Pulmonary artery endothelial cell (primary cell): ENCODE measurements at places on chromosomes 4 and X. TPM values are rescaled to one million over a fixed set of nuclear protein-coding genes. Genes with fewer than 3 reads are reported as not detected.

The SULT1B1 gene
- total RNA-seq = 49.4 and 55.5 TPM in 2 replicates

DNA sequence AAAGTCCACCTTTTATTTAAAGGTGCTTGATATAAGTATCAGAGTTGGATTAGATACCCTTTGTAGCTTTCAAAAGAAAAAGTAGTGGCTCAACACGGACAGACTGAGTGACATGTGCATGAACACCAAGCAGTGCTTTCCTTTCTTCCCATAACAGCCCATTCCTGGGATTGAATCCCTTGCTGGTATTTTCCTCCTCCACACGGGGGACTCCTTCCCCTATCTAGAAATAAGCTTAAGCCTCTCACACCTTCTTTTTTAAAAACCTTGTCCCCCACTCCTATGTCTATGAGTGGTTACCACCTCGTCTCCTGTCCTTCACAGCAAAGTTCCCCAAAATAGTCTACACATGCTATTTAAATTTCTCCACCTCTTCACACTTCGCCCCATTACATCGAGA lies 5.1 kb downstream of the AP1S2 start:
- DNase-seq = no peak

The ALB gene
- total RNA-seq = not detected in 2 replicates

The APLN gene
- 83.9 and 224 TPM in 2 replicates for total RNA-seq

GRCh38 chr4:83231620-83232076 lies 53.0 kb downstream of the COQ2 start:
- no peak for DNase-seq

The PAGE2B gene
- total RNA-seq = not detected in 2 replicates

DNA sequence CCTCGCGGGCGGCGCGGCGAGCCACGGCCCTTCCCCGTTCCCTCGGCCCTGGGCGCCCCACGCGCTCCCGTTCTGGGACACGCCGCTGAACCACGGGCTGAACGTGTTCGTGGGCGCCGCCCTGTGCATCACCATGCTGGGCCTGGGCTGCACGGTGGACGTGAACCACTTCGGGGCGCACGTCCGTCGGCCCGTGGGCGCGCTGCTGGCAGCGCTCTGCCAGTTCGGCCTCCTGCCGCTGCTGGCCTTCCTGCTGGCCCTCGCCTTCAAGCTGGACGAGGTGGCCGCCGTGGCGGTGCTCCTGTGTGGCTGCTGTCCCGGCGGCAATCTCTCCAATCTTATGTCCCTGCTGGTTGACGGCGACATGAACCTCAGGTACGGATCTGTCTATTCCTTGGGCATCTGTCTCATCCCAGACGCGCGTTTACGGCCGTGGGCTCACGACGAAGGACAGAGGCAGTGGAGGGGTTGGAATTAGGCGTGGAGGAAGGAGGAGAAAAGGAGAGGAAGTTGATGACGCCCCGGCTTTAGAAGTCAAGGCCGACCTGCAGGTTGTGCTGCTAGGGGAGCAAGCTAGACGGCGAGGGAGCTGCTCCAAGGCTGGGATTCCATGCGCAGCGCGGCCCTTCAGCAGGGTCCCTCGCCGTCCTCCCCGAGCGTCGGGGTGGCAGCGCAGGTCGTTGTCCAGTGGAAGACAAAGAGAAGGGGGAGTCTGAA lies 792 bp downstream of the SLC10A4 start:
- DNase-seq = no peak

DNA sequence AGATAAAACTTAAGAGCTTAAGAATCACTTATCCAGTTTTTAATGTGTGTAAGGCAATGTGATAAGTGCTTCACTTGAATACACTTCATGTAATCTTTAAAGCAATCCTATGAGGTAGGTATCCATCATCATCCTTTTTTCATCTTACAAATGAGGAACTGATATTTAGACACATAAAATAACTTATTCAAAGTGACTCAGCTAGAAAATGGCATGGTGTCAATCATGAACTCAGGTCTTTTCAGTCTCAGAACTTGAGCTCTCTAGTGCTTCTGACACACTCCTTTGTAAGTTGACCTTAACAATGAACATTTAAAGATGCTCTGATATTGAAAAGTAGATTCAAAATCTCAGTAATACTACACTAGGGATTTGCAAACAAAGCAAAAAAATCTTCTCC lies 224.8 kb upstream of the TEX13C start:
- DNase-seq = no peak

GRCh38 chrX:67693928-67694327 lies 150.1 kb downstream of the AR start:
- no peak for DNase-seq

The CYP2U1 gene
- 4.9 and 14.5 TPM in 2 replicates for total RNA-seq

DNA sequence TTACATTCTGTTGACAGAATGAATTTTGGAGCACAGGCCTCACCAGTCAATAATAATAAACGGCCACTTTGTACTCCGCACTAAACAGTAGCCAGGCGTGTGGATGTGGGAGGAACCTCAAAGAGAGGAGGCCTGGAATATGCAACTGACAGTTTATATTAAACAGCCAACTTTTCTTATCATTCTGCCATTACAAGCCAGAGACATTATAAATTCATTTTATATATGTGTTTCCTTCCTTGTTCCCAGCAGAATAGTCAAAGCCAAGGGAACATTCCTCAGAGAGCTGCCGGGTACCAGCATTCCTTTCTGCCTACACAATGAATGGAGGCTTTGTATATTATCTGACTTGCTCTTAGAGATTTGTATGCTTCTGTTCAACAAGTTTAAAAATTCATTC lies 436.5 kb upstream of the FTHL17 start:
- DNase-seq = no peak

The HAND2 gene
- total RNA-seq = 8.6 and 11.4 TPM in 2 replicates

GRCh38 chr4:111405989-111406388 lies 739.3 kb upstream of the FAM241A start:
- no peak for DNase-seq

- DNase-seq = no peak
These were observed 620.2 kb upstream of the INTU start for GRCh38 chr4:127012549-127012948.

GRCh38 chrX:11611965-11612364 lies 53.8 kb downstream of the ARHGAP6 start:
- DNase-seq = no peak

The HELT gene
- not detected in 2 replicates for total RNA-seq

GRCh38 chrX:153708415-153708814 lies 15.8 kb downstream of the BCAP31 start:
- DNase-seq = peak; percentile 54

The CYBB gene
- not detected in 2 replicates for total RNA-seq

DNA sequence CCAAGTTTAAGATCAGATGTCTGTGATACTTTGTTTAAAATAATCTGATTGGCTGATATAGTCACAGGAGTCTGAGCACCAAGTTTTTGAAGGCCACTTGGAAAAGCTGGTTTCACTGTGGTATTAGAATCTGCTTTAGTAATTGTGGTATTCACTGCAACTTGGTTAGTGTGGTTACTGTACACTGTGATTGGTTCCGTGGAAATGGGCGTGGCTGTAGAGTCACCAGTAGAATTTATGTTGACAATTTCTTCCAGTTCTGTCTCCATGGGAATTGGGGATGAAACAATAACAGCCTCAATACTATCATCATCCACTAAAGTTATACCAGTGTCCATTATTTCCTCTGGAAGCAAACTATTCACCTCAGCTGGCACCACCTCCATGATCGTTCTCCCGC lies 26.2 kb downstream of the LIN54 start:
- no peak for DNase-seq

The CPZ gene
- total RNA-seq = not detected in 2 replicates

DNA sequence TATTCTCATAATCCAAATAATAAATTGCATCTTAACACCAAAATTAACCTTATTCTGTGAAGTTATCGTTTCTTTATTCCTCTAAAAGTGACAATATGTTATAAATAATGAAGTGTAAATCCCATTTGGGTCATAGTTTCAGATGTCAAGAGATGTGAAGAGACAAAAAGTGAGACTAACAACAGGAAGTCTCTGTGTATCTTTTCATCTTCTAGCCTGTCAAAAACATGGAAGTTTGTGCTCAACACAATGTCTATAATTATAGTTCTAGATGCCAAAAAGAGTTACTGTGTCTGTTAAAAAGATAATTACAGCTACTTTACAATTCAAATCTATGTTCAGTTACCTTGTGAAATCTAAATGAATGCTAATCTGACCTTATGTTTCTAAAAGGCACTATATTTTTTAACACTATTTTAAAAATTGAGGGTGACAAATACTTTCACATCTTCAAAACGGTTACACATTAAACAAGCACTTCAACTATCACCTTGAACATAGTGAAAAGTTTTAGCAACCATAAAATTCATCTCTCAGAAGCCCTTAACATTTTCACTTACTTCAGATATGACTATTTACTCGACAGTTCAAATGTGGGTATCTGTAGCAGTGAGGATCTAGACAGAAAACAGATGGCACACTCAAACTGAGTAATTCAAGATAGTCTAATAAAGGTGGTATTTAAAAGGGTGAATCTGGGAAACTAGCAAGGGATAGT lies 509.8 kb downstream of the ARAP2 start:
- no peak for DNase-seq

The SRPX gene
- 368 and 413 TPM in 2 replicates for total RNA-seq

The FGB gene
- not detected in 2 replicates for total RNA-seq

DNA sequence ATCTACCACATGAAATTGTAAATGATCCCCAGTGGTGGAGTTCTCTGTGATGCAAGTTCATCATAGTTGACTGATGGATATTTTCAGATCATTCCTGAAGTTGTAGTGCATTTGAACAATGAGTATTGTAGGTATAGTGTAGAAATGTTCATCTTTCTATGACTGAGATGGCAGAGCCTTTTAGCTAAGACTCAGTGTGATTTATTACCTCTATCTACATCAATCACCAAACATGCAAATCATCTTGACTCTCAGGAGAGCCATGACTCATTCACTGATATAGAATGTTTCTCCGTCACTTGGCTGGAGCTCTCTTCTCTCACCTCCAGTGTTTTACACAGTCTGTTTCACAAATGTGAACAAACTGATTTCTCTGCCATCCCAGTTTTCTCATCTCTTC lies 392.6 kb downstream of the IL1RAPL1 start:
- DNase-seq = no peak

- no peak for DNase-seq
These were observed 314.0 kb downstream of the GBA3 start for GRCh38 chr4:23006756-23007155.

The TMEM192 gene
- 11.0 and 11.7 TPM in 2 replicates for total RNA-seq

DNA sequence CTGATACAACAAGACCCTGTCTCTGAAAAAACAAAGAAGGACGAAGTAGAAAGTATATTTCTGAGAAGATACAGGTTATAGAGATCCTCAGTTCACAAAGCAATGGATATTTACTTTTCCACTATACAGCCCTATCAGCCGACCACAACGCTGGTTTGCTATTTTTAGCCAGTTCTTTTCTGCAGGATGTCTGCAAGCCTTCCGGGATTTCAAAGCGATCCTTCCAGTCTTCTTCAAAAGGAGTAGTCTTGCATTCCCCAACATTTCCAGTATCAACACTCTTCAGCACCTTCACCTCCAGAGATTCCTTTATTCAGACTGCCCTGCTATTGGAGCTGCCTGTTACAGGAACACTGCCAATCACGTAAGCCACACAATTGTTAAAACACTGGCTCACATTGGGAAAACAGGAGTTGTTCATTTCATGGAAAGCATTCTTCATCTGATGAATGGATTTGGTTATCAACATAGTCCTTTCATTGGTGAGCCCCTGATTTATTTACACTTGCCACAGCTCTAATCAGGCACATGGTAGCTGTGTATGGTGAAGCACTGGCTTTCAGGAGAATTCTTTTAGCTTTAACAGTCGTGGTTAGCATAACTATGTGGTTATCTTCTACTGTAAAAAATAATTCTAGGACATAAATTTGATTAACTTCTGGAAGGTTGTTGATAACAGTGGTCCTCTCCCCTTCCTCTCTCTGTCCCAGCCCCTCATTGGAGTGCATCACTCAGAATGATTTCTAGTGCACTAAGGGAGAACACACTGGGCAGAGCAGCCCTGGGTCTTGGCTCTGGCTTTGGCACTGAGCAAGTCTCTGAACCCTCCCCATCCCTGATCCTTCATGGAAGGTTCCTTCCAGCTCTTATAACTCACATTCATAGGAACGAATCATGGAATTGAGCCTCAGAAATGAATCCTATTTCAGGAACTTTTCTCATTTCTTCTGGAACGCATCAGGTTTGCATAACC lies 109.9 kb upstream of the SORBS2 start:
- no peak for DNase-seq

DNA sequence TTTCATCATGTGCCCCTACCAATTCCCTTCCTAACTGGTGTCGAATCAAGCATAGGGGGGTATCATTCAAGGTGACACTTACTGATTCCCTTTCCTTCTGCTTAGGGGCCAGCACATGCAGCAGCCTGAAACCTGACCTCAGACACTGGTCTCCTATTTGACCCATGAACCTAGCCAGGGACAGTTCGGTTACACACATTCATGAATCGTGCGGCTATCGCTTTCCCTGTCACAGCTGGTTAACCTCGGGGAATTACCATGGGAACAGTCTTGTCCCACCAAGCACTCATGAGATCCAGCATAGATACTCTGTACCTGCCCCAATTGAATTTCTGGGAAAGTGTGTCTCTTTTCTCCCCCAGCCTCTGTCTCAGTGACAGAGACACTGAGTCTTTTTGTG lies 140.4 kb downstream of the ZNF674 start:
- no peak for DNase-seq

DNA sequence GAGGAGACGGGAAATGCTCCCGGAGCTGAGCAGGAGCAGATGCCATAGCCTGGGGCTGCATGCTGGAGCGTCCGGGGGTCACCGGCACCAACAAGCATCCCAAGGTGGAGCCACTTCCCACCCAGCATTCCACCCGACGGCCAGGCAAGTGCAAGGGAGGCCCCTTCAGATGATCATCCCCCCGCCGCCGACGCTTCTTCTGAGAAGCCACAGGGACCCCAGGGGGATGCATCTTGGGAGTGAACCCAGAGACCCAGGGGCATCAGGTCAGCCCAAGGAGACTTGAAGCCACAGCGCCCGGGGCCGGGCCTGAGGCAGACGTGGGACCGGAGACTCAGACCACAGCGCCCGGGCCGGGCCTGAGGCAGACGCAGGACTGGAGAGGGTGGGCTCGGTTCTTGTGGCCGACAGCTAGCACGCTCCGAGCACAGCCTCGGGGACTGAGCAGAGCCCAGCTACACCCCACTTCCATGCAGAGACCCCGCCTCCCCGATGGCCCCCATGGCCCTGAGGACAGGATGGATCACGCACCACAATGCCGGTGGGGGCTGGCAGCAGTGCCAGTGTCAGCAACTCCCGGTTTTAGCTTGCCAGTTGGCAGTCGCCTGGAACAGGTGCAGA lies 33.0 kb upstream of the CPLX1 start:
- no peak for DNase-seq

DNA sequence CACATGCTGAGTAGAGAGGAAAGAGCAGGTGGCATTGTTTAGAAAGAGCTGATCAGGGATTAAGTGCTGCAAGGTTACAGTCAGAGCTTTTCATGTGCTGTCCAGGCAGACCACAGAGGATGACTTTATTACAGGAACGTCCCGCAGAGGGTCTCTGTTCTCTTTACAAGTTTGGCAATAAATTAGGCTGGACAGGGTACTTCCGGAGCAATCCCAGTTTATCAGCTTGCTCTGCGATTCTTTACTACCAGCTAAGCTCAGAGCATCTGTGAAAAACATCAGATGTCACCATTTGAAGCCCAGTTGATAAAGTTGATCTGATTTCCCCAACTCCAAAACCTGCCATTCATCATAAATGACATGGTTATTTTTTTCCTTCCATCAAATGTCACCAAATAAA lies 633.1 kb downstream of the NLGN4X start:
- DNase-seq = no peak
